ENCODE measurements at places on chromosomes 4 and X.

DNA sequence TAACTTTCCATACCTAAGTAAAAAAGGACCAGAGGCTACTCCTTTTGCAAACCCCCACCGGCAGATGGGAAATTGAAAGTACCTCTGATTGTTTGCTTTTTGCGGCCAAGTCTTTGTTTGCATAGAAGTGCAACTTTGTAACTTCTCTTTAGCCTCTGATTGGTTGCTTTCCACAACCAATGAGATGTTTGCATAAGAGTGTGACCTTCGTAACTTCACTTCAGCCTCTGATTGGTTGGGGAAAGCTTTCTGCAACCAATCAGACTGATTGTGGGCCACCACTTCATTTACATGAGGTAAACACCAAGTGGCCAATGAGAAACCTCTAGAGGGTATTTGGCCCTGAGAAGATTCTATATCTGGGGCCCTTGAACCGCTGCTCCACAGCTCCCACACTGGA lies 48.8 kb upstream of the PGRMC1 start:
- no peak for DNase-seq

DNA sequence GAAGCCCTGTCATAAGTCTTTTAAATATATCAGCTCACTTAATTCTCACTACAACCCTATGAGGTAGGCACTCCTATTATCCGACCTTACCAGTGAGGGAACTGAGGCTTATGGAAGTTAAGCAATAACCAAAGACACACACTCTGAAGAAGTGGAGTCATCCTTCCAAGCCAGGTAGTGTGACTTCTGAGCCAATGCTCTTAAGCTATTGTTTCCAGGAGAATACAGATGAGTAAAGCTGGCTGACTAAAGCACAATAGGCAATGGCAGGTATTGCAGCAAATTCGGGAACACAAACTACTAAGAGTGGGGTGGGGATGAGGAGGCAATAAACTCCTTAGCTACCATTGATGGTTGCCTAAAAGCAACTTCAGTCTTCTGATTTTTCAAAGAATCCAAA lies 81.8 kb upstream of the KIT start:
- DNase-seq = no peak

- no peak for DNase-seq
These were observed 328.4 kb upstream of the SPANXN1 start for GRCh38 chrX:144918936-144919335.

- no peak for DNase-seq
These were observed 16.9 kb upstream of the ANOS1 start for GRCh38 chrX:8748855-8749254.

GRCh38 chr4:177441061-177441802 lies 1.0 kb downstream of the AGA start:
- peak; percentile 47 for DNase-seq
